ENCODE measurements at places on chromosomes 7 and 10.

DNA sequence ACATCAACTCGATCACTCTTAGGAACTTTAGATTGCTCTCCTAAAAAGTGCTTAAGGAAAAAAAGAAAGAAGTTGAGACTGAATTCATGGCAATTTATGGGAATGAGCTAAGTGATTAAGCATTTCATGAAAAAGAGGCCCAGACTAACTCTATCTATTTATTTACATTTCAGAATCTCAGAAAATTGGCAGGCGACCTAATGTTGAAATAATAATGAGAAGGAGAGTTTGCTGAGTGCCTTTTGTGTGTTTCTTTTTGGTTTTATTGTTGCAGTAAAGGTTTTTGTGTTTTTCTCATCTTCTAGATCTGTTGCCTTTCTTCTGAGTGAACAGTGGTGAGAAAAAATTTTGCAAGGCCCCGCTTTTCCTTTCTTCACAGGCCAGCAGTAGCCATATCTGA, 3.8 kb downstream of the GRK5 start:
- no peak for DNase-seq

DNA sequence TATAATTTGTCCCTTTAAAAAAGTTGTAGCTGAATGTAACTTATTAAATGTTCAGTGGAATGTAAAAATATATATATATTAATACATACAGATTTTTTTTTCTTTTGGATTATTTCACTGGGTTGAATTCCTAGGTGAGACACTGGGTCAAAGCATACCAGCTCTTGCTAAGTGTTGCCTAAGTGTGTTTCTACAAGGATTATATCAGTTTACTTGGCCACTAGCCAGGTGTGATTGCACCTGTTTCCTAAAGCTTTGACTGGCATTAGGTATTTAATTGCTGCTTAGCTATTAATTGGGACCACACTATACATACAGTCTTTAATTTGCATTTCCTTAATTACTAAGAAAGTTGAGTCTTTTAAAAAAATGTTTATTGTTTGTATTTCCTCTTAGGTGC, 5.5 kb upstream of the ELOVL3 start:
- no peak for DNase-seq

DNA sequence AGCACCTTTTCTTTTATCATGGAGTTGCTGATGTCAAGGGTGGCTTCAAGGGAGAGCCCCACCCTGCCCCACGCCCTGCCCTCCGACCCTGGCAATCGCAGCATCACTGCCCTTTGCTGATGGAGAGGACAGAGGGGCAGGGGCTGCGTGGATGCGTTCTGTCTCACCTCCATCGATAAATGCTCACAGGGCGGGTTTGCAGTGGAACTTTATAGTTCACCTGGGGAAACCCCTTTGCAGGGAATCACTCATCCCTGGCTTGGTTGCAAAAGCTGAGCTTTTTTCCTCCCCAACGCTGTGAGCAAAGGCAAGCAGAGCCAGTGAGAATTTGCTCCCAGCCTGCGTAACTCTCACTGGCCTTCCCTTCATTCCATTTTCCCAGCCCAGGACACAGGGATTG, 176.8 kb downstream of the WDR37 start:
- no peak for DNase-seq

DNA sequence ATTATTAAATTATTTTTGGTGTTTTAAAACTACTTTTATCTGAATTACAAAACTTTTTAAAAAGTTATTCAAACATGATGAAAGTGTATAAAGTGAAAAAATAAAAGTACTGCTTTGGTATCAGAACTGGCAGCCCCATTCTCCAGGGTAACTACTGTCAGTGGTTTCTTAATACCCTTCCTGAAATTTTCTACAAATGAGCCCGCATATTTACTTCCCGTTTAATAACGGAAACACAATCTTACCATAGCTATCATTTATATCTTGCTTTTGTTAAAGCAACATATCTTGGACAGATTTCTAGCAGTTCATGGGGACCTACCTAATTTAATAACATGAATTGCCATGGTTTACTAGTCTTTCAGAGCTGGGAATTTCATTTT, 249.9 kb downstream of the RNLS start:
- DNase-seq = no peak

- no peak for DNase-seq
These were observed 91.1 kb downstream of the PLXNA4 start for GRCh38 chr7:132485136-132485535.

DNA sequence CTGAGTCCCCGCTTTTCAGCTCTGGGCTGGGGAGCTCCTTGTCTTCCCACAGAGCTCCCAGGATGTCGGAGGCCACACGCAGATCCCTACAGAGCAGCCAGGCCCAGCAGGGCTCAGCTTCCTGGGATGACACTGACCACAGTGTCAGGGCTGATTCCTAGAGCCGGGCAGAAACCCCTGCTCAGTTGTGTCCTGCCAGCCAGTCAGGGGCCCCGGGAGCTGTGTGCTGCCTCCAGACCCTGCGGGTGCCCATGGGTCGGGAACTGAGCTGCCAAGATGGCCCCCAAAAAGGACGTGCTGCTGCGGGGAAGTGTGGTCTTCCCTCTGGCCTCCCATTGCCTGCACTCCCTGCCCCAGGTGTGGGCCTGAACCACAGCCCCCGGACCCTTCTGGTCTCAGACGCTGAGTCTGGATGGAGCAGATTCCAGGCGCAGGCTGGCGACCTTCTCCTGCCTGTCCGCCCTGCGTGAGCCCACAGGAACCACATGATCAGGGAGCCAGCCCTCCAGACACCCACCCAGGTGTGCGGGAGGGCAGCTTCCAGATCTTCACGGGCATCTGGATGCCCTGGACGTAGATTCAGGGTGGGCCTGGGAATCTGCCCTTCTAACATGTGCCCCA, 217.4 kb downstream of the MAD1L1 start:
- DNase-seq = no peak

GRCh38 chr7:107958764-107959526, 44.0 kb downstream of the LAMB1 start:
- no peak for DNase-seq

DNA sequence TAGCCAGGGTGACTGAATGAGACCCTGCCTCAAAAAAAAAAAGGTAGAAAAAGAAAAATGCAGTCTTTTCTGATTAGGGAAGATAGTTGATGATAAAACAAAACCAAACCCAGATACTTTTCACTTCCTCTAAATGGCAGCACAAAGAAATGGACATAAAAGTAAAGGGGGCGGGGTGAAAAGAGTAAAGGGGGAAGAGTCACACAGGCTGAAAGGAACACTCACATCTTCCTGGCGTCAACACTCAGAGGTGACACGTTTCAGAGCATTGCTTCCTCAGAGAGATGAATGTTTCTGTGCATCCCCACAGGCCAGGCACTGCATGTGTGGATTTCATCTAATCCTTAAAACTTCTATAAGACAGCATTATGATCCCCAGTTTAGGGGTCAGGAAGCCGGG, 81.2 kb downstream of the HIPK2 start:
- DNase-seq = no peak

- no peak for DNase-seq
These were observed 232.9 kb upstream of the CCDC6 start for GRCh38 chr10:60139290-60139689.

DNA sequence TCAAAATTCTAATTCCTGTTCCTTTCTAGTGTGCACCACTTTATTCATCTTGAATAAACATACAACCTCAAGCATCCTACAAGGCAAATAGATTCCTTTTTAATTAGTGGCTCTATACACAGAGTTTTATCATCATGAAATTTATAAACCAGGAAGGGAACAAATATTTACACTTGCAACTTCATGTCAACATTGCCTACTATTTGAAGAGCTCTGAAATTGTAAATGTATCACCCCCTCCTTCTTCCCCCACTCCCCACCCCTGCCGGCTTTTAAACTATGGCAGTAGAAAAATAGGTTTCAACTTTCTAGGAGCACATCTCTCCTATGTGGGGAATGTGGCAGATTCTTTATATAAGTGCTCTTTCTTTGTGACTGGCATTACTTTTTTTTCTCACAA, 49.6 kb downstream of the KAT6B start:
- no peak for DNase-seq

- DNase-seq = no peak
These were observed 250.5 kb upstream of the MEOX2 start for GRCh38 chr7:15936991-15937390.

DNA sequence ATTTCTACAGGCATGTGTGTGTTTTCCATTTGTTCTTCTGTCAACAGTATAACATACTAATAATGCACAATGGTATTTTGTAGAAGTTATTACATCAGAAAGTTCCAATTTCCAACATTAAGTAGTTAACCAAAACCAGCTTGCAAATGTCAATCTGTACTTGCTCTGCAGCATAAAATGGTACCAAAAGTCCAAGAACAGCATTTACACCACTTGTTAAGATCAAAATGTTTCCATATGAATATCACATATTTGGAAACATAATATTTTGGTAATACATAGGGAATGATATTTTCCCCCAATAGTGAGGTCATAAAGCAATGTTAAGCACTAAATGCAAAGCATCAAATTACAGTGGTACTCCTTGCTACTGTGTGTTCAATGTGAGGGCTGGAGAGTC, 162.1 kb downstream of the ZNF438 start:
- no peak for DNase-seq

DNA sequence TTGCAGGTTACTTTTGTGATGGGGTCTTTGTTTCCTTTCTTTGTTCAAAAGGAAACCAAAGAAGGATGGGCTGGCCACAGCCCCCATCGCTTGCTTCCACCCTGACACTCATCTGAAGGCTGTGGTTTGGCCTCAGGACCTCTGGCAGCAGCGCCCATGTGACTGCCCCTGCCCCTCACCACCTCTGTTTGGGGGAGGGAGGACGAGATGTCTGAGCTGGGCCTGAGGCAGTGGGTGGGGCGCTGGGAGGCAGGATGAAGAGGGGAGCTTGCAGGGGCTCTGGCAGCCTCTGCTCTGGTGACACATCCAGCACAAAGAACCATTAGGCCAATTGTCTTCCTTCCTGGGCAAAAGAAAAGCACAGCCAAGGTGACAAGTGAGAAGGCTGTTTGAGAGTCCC, 15.9 kb upstream of the CHST15 start:
- DNase-seq = no peak

DNA sequence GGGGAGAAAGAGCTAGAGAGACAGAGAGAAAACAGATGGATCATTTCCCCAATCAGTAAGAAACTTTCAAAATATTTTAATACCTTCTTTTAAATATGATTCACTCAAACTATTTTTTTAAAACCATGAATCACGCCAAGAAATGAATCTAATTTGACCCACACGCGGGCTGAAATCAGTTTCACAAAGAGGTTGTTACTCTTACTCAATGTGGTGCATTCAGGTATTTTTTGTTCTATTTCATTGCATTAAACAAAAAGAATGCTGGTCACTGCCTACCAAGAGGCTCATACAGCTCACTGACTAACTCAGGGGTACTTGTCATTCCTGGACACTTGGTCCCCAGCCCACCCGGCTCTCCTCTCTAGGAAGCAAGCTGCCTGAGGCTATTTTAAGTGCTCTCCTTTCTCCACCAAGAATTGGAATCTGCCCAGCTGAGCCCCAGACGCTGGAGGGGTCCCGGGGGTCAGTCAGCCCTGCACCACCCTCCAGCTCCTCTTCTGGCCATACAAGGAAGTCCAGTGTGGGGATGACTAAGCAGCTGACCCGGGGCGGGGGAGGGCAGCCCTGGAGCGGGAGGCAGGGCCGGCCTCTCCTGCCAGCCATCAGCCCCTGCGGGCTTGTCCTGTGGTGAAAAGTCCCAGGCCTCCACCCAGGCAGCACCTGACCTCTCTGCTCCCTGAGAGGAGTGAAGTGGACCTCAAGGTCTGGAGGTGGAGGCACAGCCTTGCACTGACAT, 21.7 kb upstream of the PFKP start:
- DNase-seq = no peak

GRCh38 chr10:95278061-95278988, 12.5 kb downstream of the PDLIM1 start:
- no peak for DNase-seq

DNA sequence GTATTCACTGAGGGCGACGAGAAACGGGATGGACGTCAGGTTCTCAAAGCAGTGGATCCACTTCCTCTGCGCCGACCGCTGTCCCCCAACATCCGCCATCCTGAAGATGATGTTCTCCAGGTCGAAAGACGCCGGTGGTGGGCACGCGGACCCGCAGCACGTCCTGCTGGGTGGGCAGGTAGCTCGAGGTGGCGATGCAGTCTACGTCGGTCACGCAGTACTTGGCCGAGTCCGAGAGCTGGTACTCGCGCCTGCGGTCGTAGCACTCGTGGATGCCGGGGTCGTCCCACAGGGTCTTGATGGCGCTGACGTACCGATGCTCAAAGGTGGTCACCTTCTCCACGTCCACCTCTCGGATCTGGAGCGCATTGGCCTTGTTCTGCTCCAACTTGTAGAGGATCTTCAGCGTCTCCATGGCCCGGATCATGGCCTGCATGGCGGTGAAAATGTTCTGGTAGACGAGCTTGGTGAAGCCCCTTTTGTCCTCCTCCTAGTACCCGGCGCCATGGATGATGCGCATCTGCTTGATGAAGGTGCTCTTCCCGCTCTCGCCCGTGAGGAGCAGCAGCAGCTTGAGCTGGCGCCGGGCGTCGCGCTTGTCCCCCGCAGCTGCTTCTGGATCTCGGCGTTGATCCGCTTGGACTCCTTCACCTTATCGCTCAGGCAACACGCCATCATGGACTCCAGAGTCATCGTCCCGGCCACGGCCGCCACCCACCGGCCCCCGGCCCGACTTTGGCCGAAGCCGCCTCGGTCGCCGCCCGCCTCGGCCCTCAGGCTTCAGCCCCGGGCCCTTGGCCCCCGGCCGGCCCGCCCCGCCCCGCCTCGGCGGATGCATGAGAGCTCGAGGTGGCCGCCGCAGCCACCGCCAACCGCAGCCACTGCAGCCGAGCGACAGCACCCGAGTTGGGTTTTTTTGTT, 122.9 kb upstream of the KCTD7 start:
- no peak for DNase-seq

DNA sequence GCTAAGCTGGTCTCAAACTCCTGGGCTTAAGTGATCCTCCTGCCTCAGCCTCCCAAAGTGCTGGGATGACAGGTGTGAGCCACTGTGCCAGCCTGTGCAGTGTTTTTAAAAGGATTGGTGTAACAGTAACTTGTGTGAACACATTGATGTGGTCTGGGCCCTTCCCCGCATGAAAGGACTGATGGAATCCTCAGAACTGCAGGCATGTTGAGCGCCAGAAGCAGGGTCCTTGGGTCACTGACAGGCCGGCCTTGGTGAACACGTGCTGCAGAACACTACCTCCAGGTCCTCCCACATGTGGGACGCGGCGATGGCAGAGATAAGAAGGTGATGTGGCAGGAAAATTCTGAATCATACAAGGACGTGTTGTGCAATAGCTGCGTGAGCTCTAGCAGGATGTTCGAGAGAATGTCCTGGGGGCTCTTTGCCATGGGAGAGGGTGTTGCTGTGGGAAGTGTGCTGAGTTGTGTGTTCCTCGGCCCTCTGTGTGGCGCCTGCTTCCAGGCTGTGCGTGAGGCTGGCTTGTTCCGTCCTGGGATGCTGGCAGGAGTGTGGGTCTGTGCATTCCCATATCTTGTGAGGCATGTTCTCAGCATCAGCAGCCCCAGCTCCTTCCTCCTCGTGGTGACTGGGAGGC, 68.2 kb downstream of the DNAJB6 start:
- no peak for DNase-seq

- DNase-seq = no peak
These were observed 68.1 kb upstream of the TOMM7 start for GRCh38 chr7:22890773-22891172.

All from activated T-cell treated with anti-CD3 and anti-CD28 coated beads for 4 hours (primary cell).